ENCODE measurements at places on chromosomes 12 and 14.

DNA sequence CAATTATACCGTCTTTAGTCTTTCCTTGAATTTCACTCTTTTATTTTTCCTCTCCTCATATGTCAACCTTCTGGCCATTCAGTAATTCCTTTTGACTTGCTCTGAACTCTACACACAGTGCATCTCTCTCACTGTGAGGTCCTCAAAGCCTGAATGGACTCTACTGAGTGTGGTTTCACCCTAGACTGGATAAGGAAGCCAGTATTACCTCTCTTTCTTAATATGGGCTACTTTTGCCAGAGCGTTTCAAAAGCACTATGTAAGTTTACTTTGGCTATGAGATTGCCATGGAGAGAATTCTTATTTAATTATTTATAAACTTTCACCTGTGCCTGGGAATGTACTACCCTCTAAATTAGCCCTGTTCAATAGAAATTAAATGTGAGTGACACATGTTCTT, 343.5 kb upstream of the DDHD1 start:
- DNase-seq: no peak

- no peak for DNase-seq
These were observed 13.2 kb upstream of the OR11G2 start for GRCh38 chr14:20177433-20177974.

GRCh38 chr12:123445388-123446332, 9.2 kb upstream of the RILPL2 start:
- DNase-seq: no peak

- no peak for DNase-seq
These were observed 9.2 kb downstream of the MYO1A start for GRCh38 chr12:57040750-57041149.

GRCh38 chr12:123690191-123690840, 19.4 kb downstream of the TCTN2 start:
- DNase-seq: no peak

- no peak for DNase-seq
These were observed 24.9 kb downstream of the SFSWAP start for GRCh38 chr12:131735476-131736445.

DNA sequence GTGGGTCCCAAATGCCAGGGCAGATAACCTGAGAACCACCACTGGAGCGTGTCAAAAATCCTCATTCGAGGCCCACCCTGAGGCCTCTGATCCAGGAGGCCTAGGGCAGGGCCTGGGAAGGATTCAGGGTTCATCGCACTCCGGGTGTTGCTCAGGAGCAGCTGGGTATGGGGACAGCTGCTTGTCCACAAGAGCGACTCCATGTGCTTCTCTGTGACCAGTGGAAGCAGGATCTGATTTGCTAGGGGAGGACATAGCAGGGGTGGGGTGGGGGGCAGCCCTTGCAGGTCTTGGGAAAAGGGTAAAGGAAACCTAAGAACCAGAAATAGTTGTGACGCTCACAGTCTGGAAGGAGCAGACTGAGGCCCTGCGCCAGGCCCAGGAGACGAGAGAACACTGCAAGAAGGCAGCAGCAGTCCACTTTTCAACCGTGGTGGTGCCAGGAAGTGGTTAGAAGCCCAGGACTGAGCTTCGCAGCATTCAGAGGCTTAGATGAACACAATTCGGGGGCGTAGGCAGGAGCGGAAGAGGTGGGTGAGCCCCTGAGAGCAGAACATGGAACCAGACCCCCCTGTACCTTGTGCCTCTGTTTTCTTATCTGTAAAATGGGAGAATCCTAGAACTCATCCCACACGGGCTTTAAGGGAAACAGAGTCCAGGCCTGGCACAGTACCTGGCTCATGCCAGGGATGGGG, 33.7 kb downstream of the ITPK1 start:
- no peak for DNase-seq

DNA sequence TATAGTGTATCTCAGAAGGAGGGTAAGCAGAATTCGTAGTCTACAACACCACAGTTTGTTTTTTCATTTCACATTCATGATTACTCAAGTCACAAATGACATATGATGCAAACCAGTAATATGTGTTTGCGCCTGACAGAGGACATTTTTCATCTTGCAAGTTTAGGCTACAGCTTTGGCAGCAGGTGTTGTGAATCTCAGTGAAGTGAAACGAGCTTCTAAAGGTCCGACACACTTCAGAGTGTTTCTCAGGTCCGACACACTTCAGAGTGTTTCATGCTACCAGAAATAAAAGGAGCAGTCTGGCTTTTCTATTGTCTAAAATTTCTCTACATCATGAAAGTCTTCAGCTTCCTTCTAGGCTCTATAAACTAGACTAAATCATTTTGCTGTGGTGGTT, 22.7 kb downstream of the CLEC14A start:
- DNase-seq: no peak

GRCh38 chr12:1553987-1554982, 40.1 kb downstream of the FBXL14 start:
- DNase-seq: no peak

DNA sequence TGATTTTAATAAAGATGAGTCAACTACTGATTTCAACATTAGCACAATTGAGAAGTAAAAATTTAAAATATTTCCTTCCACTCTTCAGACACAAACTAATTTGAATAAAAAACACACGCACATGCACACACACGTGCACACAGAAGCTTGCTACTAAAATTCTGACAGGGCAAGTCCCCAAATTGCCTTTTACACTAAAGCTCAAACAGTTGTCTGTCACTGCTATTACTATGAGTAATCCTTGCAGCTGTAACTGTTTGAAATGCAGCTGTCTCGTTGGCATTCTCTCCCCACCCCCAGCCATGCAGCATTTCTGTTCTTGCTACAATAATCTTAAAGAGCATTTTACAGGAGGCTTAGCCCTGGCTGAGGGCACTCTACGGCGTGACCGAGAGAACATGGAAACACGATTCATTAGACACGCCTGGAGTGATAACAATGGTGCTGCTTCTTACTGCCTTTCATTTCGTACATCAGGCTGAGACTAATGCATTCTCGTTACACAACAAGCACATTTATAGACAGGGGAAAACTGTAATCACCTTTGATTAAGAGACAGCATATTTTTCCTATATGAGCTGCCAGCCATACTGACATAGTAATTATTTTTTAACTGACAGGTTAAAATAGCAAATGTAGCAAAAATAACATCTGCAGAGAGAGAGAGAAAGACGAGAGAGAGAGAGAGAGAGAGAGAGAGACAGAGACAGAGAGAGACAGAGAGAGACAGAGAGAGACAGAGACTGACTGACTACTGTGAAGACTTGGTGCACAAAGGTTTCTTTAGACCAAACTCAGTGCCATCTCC, 153.8 kb downstream of the MED13L start:
- no peak for DNase-seq

GRCh38 chr12:40152783-40153383, 47.0 kb upstream of the SLC2A13 start:
- no peak for DNase-seq

- DNase-seq: no peak
These were observed 926.7 kb downstream of the GALC start for GRCh38 chr14:87066221-87066817.

DNA sequence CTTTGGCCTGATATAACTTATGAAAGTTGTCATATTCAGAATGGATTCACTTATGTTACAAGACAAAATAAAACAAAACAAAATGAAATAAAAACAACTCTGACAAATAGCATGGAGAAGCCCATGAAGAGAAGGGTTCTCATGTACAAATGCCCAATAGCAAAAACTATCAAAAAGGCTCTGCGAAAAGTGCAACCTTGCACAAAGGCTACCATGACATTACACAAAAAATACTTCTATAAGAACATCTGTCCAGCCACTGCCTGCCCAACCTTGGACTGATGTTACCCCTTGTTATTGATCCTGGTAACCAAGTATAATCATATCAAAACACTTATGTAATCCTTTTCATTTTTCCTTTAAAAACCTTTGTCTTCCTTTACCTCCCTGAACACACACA, 213.0 kb downstream of the ATP23 start:
- no peak for DNase-seq

- peak; percentile 14 for DNase-seq
These were observed 42.0 kb downstream of the KITLG start for GRCh38 chr12:88538250-88538649.

GRCh38 chr12:79141776-79142175, 277.2 kb downstream of the SYT1 start:
- no peak for DNase-seq

DNA sequence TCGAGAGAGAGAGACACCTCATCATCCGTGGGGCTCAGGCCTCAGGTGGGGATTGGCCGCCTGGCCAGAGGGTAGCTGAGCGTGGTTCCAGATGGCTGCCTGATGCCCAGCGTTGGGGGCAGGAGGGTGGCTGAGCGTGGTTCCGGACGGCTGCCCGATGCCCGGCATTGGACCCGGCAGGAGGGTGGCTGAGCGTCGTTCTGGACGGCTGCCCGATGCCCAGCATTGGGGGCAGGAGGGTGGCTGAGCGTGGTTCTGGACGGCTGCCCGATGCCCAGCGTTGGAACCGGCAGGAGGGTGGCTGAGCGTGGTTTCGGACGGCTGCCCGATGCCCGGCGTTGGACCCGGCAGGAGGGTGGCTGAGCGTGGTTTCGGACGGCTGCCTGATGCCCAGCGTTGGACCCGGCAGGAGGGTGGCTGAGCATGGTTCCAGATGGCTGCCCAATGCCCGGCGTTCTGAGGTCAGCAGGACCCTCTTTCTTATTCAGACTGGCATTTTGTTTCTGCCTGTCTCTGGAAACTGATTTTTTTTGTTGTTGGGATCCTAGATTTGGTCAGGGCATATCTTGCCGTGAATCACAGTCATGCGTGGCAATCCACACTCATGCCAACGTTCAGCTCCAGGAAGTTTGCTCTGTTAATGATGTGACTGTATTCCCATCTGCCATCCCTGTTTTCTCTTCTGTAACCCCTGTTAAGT, 40.7 kb downstream of the GALNT9 start:
- no peak for DNase-seq

GRCh38 chr12:117508468-117508867, 147.0 kb upstream of the NOS1 start:
- no peak for DNase-seq

DNA sequence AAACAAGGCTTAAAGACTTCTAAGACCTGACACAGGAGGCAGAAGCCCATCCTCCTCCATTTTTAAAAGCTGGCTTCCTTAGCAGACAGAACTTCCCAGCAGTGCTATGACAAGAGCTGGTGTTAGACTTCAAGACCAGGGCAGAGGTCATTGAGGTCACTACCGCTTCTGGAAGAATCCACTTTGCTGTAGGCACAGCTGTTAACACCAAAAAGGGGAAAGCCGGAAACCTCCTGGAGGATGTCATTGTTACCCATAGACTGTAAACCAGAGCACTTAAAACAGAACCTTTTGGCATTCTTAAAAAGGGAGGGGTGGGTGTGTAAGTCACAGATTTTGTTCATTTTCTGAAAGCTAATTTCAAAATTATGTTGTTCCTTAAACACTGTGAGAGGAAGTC, 445.7 kb downstream of the TMTC2 start:
- DNase-seq: no peak

DNA sequence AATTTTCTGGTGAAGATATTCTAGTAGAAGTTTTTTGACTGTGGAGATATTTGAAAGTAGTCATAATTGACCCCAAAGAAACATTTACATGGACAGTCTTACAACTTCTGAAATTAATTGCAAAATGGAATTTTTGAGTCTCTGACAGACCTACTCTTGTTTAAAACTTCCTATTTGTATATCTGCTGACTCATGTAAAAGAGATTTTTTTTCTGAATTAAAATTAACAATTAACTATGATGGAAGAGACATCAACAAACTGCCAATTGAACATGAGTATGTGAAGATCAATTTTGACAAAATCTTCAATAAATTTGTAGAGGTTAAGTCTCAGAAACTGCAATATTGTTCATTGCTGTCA, 108.5 kb upstream of the MAX start:
- no peak for DNase-seq

GRCh38 chr14:67360470-67361206, 510 bp downstream of the EIF2S1 start:
- no peak for DNase-seq

Measured in HL-60 (cell line).